ENCODE measurements at places on chromosomes 16 and 17. TPM values are rescaled to one million over a fixed set of nuclear protein-coding genes. Genes with fewer than 3 reads are reported as not detected.

- no peak for DNase-seq
- H3K27me3 ChIP-seq = peaks cover 15% of the 10 kb centered on the region
- H3K4me3 ChIP-seq = no peak overlapping the region
Observed at GRCh38 chr16:21100447-21100846, 50.2 kb downstream of the DNAH3 start.

GRCh38 chr17:10657879-10658278 lies 770 bp upstream of the MYH3 start:
- H3K27ac ChIP-seq = no peak overlapping the region
- no peaks in the 10 kb centered on the region for H3K27me3 ChIP-seq
- H3K4me3 ChIP-seq = no peak overlapping the region
- peaks cover 2% of the 10 kb centered on the region for H3K36me3 ChIP-seq
- peaks cover 12% of the 10 kb centered on the region for H3K4me1 ChIP-seq

DNA sequence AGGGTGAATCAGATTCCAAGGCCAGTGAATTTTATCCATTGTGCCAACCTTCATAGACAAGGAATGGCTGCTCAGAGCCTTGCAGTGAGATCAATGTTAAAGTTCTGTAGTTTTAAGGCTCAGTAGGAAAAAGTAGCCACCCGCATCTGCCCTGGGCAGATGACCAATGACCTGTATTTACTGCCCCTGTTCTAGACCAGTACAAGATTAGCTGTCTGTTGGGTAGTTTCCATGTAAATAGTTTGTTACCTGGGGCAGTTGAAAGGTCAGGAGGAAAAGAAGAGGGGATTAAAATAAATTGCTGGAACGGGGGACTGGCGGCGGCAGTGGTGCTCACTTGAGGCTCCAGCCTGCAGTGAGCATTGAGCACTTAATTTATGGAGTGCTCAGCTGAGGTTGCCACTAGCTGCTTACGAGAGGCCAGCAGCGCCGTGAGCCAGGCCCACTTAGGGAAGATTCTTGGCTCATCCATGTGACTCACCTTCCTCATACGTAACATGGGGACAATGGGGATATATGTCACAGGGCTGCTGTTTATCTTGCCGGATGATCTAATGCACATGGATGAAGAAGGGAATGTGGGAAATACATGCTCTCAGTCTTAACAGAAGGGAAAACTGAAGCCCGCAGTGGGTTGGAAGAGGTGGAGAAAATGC lies 10.7 kb upstream of the NOS2 start:
- DNase-seq = no peak
- no peaks in the 10 kb centered on the region for H3K36me3 ChIP-seq
- no peaks in the 10 kb centered on the region for H3K27me3 ChIP-seq
- H3K27ac ChIP-seq = peak overlapping the region; percentile 92

DNA sequence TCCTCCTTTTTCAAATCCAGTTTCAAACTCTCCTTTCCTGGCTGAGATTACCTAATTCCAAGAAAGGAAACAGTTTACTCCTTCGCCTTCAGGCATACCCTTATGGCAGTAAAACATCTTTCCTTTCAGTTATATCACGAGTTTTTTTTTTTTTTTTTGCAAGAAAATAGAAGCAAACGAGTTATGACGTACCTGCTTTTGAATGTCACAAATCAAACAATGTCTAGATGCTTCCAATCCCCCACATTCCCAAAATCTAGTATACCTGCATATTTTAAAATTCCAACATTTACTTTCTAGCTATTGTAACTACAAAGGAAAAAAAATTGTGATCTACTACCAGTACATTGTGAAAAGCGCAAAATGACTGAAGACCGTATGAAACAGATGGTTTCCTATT lies 28.9 kb downstream of the GSPT1 start:
- H3K27ac ChIP-seq = no peak overlapping the region
- H3K4me1 ChIP-seq = no peaks in the 10 kb centered on the region
- H3K36me3 ChIP-seq = peaks cover 46% of the 10 kb centered on the region

DNA sequence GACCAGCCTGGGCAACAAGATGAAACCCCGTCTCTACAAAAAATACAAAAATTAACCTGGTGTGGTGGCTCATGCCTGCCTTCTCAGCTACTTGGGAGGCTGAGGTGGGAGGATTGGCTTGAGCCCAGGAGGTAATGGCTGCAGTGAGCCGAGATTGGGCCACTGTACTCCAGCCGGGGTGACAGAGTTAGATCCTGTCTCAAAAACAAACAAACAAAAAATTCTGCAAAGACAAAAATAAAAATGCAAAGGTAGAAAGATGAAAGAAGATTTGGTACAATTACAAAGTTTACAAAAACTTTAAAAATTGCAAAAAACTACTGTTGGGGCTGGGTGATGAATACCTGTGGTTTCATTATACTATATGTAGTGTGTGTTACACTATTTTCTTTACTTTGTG lies 5.5 kb upstream of the CDH1 start:
- peaks cover 19% of the 10 kb centered on the region for H3K27me3 ChIP-seq
- H3K36me3 ChIP-seq = no peaks in the 10 kb centered on the region
- H3K4me3 ChIP-seq = no peak overlapping the region
- no peaks in the 10 kb centered on the region for H3K4me1 ChIP-seq
- no peak overlapping the region for H3K27ac ChIP-seq

Gene DNASE1L2
- 0.51 TPM for total RNA-seq

GRCh38 chr17:44840274-44840673 lies 7.4 kb upstream of the HIGD1B start:
- peaks cover 9% of the 10 kb centered on the region for H3K4me1 ChIP-seq
- no peaks in the 10 kb centered on the region for H3K36me3 ChIP-seq
- H3K4me3 ChIP-seq = no peak overlapping the region
- H3K27ac ChIP-seq = no peak overlapping the region
- no peak for DNase-seq

- DNase-seq = no peak
- H3K4me1 ChIP-seq = no peaks in the 10 kb centered on the region
- no peak overlapping the region for H3K4me3 ChIP-seq
- no peaks in the 10 kb centered on the region for H3K36me3 ChIP-seq
Observed at GRCh38 chr16:49884033-49885015, 28.4 kb upstream of the ZNF423 start.

Measured in activated CD8-positive, alpha-beta T cell treated with anti-CD3 and anti-CD28 coated beads for 36 hours (primary cell).